ENCODE measurements at places on chromosomes 5 and 9. TPM values are rescaled to one million over a fixed set of nuclear protein-coding genes. Genes with fewer than 3 reads are reported as not detected.
A peak's percentile ranks its signal among the peaks of the same experiment; 100 is the strongest.

The LCN12 gene
- not detected for total RNA-seq

The AFAP1L1 gene
- 5.3 TPM for total RNA-seq

The STING1 gene
- 20.6 TPM for total RNA-seq

GRCh38 chr5:120684213-120684612, 220.1 kb downstream of the PRR16 start:
- peak; percentile 33 for DNase-seq

- DNase-seq, result no peak
Measured at GRCh38 chr5:152801886-152802285, 396.8 kb upstream of the NMUR2 start.

DNA sequence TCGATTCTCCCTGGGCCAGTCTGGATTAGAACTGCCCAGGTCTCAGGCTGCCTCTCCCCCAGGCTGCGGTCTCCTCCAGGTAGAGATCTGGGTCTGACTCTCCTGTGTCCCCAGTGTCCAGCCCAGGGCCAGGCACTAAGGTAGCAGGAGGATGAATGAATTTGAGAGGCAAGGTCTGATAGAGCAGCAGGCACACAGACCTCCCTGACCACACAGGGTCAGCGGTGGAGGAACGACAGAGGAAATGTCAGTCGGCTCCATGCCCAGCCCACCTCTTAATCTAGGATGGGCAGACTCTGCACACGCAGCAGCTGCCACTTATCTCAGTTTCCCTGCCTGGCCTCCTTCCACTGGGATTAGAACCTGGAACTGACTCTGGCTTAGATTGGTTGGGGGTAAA, 272.7 kb upstream of the MVB12B start:
- no peak for DNase-seq

GRCh38 chr5:34008802-34009201, 952 bp upstream of the AMACR start:
- no peak for DNase-seq

DNA sequence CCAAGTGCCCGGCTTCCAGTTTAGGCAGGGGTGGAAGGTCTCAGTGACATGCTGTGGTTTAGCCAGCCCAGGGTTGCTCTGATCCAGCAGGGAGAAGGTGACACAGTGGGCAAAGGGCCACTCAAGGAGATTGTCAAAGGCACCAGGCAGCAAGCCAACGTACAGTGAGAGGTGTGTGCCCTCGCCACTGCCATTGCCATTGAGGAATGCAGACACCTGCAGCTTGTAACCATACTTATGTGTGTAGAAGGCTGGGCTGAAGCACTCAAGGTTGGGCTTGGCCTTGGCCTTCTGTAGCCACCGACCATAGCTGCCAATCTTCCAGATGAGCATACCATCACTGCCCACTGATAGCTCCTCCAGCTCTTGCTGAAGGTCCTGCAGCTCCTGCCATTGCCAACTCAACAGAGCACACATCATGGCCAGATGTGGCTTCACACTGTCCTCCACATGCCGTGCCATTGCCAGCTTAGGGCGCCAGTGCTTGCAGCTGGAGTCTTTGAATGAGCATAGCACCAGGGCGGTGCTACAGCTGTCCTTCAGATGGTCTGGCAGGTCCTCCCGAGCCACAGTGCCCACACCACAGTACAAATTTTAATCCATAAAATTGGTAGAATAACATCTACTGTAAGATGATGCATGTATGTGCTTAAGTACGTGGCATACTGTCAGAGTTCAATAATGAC, 59.7 kb upstream of the HMHB1 start:
- DNase-seq, result no peak

GRCh38 chr5:116583862-116584222, 9.2 kb upstream of the SEMA6A start:
- DNase-seq, result no peak

GRCh38 chr5:41067714-41068568, 3.2 kb downstream of the MROH2B start:
- DNase-seq, result no peak

DNA sequence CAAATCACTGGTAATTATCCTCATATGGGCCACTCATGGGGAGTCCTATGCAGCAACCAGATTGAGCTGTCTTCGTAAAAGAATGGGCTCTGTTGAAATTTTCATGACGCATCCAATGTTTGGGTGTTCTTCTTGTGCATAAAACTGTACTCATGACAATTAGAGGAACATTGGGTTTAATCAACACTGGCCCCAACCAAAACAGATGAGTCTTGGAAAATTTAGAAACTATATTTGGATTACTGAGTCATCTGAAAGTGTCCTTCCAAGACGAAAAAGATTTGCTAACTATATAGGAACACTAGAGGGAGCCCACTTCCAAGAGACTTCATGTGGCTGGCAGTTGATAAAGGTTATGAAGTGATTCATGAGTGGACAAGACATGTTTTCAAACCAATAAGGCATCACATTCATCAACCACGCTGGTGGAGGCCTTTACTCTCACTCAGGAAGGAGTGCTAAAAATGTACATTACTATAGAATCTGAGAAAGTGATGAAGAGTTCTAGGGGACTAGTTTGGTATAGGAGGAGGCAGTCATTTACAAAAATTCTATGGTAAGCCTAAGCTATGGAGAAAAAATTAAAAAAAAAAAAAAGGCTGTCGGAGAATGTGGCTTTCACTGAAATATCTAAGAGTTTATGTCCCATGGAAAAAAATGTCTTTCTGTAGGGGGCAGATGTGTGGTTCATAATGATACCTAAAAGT, 313.5 kb downstream of the PRDM9 start:
- peak; percentile 1 for DNase-seq

DNA sequence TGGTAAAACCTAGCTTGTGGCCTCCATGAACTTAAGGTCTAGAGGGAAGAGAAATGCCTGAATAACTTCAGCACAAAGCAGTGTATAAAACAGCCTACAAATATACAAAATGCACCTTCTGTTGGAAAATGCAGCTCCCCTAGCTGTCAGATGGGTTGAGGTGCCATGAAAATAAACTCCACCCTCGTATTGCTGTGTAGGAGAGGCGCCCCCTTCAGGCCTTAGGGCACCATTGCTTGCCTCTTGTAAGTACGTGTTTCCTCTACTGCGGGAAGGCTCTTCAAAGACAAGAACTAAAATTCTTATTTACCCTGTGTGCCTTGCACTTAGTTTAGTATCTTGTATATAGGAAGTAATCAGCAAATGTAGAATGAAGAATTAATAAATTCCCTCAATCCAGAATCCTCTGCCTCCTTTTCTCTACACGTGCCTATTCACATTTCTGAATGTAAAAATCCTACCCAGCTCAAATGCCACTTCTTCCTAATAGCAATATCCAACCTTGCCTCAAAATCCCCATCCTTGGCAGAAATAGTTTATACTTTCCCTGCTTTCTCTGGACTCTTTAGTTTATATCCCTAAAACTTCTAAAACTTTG, 393.7 kb upstream of the PDE4D start:
- DNase-seq, result peak; percentile 16

GRCh38 chr5:32960340-32961058, 249.4 kb downstream of the NPR3 start:
- DNase-seq, result peak; percentile 24

Data from IMR-90 (cell line).